CMK (cell line): ENCODE measurements at places on chromosomes 2 and 18.

DNA sequence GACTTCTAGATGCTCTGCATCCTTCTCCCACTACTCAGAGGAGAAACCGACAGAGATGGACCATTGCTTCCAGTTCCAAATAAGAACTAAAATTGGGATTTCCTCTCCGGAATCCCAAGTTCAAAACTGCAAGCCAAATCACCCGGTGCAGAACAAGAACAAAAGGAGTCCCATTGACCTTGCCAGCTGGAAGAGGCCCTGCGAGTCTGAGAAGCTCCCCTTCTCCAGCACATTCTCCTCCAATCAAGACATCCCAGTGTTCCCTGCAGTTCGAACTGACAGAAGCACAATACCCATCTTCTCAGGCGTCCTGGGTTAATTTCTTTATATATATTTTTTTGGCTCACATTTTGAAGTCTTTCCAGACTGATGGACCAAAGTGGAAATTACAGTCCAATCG, 195.3 kb upstream of the MEIS1 start:
- DNase-seq = no peak

- DNase-seq = no peak
Measured at GRCh38 chr2:120318626-120319025, 27.3 kb upstream of the INHBB start.

- no peak for DNase-seq
Measured at GRCh38 chr2:127829845-127830246, 18.9 kb upstream of the WDR33 start.

DNA sequence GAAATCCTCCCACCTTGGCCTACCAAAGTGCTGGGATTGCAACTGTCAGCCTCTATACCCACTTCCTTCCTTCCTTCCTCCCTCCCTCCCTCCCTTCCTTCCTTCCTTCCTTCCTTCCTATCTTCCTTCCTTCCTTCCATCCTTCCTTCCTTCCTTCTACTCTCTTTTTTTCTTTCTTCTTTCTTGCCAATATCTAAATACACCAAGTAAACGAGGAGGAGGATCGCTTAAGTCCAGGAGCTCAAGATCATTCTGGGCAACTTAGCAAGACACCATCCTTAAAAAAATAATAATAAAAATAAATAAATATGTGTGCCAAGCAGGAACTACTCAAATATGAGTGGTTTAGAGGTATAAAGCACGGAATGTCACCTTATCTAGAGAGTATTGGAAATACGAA, 249.4 kb upstream of the TRIB2 start:
- DNase-seq = no peak

DNA sequence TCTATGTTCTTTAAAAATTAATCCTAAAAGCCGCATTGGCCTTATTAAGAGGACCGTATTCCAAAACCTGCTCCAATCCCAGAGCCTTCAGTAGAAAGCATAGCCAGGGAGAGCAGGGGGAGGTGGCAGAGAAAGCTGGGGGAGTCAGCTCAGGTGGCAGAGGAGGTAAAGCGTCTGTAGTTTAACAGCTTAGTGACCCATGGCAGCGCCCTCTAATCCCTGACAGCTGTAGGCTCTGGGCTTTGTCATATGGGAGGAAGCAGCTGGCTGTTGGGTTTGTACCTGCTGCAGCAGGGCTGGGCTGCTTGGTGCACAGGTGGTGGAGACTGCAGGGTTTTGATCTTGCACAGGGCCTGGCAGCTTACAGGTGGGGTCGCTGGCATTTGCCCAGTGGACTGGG, 50.6 kb downstream of the THNSL2 start:
- DNase-seq = no peak

DNA sequence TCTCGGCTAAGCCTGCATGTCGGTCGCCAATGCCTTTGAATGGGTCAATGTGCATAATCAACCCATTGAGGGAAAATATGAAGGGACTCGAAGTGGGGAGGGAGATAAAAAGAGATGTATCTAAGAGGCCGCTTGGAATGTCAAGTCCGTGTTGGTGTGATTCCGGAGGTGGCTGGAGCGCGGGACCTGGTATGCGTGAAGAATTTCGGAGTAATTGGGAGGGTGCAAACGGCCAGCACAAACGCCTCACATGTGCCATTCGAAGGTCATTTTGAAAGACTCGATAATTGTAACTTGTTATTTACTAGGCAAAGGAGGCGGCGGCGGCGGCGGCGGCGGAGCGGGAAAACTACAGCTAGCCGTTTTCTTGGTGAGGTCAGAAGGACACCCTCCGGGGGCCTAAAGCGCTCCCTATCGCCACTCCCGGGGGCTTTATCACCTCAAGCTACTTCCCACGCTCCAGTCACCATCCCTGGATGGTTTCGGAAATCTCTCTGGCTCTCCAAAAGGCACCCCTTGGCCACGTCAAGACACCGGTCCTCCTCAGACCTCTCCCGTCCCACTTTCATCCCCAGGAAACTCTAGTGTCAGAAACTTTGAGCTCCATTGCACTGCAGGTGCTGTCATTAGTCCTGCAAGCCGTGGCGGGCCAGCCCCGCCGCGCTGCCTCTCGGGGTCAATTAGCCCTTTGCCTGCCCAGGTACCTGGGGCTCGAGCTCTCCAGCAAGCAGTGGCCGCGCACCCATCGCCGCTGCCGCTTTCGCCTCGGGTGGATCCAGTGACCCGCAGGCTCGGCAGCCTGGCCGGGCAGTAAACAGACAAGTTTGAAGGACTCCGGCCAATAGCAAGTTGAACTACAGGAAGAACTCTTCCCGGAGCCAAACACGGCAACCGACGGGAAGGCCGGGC, 1.5 kb downstream of the ERBB4 start:
- DNase-seq = no peak

- no peak for DNase-seq
Measured at GRCh38 chr2:210676067-210676466, 119.7 kb downstream of the CPS1 start.

DNA sequence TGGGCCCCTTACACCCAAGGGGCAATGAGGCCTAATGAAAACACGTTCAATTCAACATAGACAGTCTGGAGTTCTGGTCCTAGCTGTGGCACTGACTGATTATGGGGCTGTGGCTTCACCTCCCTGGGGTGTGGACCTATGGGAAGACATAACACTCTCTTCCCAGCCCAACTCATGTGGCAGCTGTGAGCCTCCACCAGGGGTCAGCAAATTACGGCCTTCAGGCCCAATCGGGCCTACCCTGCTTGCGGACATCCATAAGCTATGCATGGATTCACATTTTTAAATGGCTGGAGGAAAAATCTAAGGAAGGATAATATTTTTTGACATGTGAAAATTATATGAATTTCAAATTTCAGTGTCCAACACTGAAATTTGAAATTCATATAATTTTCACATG, 101.3 kb downstream of the LOXHD1 start:
- DNase-seq = no peak

- no peak for DNase-seq
Measured at GRCh38 chr2:10880586-10881321, 31.0 kb upstream of the KCNF1 start.

- DNase-seq = no peak
Measured at GRCh38 chr2:109258376-109258775, 129.4 kb downstream of the SH3RF3 start.

- DNase-seq = no peak
Measured at GRCh38 chr2:234091432-234091879, 41.0 kb downstream of the SPP2 start.

- DNase-seq = no peak
Measured at GRCh38 chr2:11050565-11050964, 104.7 kb upstream of the SLC66A3 start.

DNA sequence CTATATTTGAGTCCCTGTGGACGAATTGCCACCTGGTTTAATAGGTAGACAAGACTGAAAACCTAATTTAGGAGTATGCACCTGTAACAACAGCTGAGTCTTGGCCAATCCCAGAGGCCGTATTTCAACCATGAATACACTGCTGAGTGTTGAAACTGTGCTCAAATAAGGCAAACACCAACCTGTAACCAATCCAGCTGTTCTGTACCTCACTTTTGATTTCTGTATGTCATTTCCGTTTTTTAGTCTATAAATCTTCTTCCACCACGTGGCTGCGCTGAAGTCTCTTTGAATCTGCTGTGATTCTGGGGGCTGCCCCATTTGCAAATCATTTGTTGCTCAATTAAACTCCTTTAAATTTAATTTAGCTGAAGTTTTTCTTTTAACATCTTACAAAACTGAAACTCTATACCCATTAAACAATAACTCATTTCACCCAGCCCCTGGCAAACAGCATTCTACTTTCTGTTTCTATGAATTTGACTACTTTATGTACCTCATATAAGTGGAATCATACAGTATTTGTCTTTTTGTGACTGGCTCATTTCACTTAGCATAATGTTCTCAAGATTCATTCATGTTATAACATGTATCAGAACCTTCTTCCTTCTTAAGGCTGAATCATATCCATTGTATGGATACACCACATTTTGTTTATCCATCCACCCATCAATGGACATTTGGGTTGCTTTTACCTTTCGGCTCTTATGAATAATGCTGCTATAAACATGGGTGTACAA, 7.5 kb upstream of the YPEL5 start:
- DNase-seq = no peak
